ENCODE measurements at places on chromosomes 7 and 10.

DNA sequence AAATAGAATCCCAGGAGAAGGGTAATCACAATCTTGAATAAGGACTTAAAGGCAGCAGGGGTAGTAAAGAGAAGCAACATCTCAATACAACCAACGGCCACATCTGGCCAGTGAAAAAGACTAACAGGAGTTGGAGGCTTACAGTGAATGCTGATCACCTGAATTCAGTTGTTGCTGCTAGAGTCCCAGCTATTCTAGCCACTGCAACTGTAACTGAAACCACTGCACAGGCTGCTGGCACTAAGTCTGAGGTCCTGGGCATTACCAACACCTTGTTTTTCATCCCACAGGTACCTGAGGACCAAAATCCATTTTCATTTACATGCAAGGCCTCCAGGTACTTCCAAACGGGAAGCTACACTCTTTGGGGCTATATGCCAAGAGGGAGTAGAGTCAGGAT, 44.4 kb downstream of the TPK1 start:
- no peak for DNase-seq

GRCh38 chr7:18119985-18120384, 92.3 kb upstream of the PRPS1L1 start:
- DNase-seq: no peak

DNA sequence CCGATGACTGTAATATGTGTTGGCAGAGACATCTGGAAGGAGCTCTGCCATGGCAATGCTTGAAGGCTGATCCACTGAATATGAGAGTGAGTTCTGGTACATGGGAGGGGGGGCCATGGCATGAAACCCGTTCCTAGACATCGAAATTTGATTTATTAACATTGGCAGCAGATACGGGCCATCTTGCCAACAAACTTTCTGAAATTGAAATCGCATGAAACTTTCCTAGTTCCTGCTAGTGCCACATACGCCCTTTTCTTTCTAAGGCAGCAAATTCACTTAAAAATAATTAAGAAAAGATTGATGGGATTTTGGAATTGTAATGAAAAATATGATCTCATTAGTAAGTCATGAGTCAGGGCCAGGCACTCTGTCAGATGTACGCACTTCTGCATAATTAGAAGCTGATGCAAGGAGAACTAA, 91.8 kb upstream of the KMT2C start:
- DNase-seq: no peak

DNA sequence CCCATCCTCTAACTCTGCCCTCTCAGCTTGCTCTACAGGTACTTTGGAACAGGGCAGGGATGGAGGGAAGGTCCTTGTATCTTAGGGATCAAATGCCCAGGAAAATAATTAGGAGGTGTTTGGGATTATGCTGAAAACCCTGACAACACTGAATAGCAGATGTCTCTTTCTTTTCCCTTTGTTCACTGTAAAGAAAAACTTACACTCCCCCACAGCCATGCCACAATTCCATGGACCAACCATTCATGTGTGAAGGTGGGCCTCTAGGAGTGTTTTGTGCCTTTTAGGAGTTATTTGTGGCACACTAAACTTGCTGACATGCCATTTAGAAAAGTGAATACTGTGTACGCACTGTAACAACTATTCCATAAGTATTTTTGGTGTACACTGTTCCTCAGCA, 108.1 kb downstream of the SNX10 start:
- DNase-seq: no peak

GRCh38 chr10:37680716-37681616, 176.4 kb downstream of the ZNF248 start:
- DNase-seq: no peak

DNA sequence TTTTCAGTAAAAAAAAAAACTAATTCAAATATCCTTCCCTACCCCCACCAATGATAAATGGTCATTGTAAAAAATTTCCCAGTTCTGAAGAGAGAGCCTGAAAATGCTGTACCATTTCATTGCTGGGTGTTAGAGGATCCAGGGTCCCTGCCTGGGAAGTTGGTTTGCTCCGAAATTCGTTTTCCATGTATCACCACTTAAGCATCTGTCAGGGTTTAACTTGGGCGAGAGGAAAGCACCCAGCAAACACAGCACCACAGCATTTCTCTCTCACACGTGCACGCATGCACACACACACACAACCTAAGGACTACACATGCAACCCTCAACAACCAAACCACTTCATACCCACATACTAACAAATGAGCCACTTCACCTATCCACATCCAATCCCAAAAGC, 42.1 kb upstream of the EMX2 start:
- DNase-seq: no peak

- DNase-seq: no peak
Observed at GRCh38 chr7:149723795-149724495, 49.4 kb downstream of the ZNF467 start.

DNA sequence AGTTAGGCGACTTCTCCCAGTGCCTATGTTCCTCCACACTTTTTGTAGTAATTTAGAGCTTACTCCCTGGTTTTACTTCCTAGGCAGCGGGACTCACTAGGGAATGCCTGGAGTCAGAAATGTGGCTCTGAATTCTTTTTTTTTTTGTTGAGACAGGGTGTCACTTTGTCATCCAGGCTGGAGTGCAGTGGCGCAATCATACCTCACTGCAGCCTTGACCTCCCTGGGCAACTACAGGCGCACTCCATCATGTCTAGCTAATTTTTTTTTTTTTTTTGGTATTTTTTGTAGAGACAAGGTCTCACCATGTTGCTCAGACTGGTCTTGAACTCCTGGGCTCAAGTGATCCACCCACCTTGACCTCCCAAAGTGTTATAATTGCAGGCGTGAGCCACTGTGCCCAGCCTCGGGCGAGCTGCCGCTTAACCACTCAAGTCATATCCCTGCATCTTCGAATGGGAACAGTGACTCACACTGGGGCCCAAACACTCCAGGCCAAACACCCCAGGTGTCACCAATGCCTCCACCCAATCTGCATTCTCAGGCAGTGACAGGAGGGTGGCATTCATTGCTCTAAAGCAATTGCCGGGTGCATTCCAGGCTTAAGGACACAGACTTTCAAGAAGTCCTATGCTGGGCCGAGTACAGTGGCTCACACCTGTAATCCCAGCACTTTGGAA, 19.6 kb downstream of the RGS10 start:
- DNase-seq: no peak

- DNase-seq: no peak
Observed at GRCh38 chr10:104581884-104582601, 59.0 kb upstream of the SORCS3 start.

- no peak for DNase-seq
Observed at GRCh38 chr7:97842772-97843345, 29.3 kb downstream of the ASNS start.

- no peak for DNase-seq
Observed at GRCh38 chr10:112708461-112708860, 241.6 kb upstream of the TCF7L2 start.

DNA sequence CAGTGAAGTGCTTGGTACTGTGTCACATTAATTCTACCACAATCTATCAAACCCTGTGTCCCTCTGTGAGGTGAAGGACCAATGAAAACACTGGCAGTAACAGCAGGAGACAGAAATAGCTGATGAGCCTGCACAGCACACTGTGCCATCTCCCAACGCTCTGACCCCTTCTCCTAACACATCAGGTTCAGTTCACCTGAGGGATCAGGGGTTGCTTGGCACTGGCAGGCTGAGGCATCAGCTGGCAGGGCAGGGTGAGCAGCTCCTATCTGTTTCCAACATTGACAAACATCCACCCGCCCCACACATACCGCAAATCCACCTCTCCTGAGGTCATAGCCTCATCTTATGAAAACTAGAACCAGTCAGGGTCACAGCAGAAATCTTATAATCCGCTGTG, 120.9 kb downstream of the ICA1 start:
- DNase-seq: no peak

GRCh38 chr10:117699436-117700075, 157.0 kb downstream of the EMX2 start:
- DNase-seq: no peak
